Fibroblast of skin of right quadriceps (primary cell): ENCODE measurements at places on chromosomes 1 and 21.

GRCh38 chr21:41779659-41780058 lies 12.8 kb upstream of the RIPK4 start:
- no peak for DNase-seq

DNA sequence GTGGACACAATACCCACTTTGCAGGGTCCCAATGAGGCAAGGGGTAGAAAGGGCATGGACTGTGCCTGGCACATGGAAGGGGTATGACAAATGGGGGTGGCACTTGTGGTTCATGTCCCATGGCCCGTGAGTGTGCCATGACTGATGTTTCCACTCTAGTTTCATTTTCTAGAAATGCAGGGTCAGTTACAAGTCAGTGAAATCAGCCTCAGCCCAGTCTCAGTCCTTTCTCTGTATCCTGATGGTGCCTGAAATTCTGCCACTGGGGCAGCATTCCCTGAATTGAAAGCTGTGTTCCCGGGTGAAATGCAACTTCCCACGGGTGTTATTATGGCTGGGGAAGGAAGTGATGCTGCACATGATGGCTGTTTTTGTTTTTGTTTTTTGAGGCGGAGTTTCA lies 110.8 kb upstream of the ZBTB40 start:
- DNase-seq = no peak

DNA sequence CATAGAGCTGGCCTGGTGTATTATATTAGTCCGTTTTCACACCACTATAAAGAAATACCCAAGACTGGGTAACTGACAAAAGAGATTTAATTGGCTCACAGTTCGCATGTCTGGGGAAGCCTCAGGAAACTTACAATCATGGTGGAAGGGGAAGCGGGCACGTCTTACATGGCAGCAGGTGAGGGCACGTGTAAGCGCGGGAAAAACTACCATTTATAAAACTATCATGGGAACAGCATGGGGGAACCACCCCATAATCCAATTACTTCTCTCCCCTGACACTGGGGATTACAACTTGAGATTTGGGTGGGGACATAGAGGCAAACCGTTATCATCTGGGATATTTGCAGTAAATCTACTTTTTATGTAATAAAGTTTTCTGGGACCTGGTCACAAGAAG lies 6.8 kb downstream of the IER5 start:
- no peak for DNase-seq

DNA sequence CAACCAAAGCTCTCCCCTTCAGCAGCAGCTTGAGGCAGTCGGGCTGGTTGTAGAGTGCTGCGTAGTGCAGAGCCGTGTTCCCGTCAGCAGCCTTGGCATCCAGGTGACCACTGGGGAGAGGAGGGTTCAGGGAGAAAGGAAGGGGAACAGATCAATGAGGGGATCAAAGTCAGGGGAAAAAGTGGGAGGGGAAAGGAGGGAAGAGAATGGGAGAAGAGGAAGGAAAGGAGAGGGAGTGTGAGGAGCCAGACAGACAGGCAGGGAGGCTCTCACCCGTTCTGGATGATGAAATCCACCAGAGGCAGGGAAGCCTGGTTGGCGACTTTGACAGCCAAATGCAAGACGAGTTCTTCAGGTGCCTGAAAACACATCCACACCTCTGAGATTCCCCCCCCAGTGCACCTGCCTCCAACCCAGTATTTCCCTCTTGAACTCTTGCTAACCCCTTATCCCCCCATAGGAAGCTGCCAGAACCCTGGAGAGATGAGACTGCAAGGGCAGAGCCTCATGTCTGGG lies 9.8 kb upstream of the TCEA3 start:
- no peak for DNase-seq

GRCh38 chr1:205630241-205630640 lies 1.6 kb downstream of the ELK4 start:
- DNase-seq = peak; percentile 18

DNA sequence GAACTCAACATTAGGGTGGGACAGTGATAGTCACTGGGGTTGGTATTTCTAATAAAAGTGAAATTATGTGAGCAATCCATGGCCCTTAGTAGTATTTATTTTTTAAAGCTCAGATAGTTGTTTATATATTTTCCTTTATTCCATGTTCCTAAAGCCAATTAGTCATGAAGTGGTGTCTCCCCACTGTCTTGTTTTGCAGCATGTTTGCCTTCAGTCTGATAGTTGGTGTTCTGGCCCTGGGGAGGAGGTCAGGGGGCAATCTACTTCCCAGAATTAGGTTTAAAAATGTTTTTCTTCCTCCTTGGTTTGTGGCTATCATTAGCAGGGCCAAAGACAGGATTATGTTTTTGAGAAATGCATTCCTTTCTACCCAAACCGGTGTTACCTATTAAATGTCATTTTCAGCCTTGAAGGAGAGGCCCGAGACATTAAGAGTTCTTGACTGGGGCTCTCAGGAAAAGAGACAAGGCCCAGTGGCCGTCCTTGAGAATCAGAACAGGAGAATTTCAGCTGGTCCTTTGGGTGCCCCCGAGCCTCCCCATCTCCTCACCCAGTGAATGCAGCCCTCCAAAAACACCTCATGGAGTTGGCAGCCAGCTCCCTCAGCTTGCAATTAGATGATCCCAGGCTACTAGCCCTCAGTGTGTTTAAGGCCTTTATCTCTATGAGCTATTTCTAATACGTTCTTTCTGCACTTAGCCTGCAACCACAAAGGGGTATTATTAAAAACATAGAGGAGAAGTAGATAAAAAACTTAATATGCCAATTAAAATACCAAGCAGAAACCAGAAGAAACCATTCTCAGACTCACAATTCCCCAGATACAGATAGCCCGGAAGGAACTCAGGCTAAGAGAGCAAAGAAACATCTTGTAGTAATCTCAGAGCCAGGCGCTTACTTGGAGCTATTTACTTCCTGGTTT lies 71.3 kb upstream of the NGF start:
- DNase-seq = peak; percentile 53

DNA sequence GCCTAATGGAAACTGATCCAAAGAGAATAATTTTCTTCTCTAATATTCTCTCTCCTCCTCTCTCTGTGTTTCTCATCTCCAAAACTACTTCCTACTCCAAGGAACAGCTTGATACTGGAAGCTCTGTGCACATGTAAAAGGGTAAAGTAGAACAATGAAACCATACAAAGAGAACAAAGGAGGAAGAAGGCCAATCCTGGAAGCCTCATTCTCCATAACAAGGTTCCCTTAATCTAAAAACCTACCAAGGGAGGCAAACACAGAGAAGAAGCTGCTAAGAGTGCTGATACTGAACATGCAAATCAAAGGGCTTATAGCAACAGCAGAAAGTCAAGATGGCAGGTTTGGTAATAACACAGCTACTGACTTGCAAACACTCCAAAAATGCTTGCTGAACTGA lies 44.4 kb downstream of the SIPA1L2 start:
- DNase-seq = no peak

DNA sequence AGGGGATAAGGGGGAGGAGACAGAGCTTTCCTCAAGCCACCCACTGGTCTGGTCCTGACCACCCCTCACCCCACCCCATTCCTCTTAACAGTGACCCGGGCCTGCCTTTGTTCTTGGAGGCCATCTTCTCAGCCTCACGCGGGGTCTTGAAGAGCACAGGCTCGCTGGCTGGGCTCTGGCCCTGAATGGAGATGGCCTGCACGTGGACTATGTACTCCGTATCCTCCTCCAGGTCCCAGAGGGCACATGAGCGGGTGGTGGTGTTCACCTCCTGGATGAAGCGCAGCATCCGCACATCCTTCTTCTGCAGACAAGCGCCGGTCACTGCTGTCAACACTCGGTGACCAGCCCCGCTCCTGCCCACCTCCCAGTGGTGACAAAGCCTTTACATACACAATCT lies 2.6 kb downstream of the FNDC5 start:
- DNase-seq = no peak

DNA sequence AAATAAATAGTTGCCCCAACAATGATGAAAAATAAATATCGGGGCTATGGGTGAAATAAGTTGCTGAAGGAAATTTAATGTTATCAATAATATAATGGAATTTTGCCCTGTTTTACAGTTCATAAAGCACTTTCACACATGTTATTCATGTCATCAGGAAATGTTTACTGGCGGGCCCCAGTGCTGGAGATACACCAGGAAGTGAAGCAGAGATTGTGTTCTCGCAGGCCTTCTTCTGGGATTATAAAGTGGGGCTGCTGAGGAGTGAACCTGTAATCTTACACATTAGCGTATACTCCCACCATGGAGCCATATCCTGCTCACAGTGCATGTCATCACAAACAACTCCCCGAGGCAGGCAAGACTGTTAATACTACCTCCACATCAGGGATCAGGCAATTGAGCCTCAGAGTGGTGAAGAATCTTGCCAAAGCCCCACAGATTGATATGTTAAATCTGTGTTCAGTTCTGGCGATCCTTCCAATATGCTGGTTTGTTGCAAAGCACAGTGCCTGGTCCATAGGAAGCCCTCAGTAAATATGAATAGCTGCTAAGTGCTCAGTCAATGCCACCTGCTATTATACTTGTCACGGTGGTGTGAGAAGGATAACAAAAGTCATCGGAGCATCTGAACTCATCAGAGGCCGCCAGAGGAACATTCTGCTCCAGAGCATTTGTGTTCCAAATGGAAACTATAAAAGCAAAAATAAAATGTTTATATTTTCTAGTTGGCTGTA lies 104.4 kb upstream of the UBE2U start:
- DNase-seq = no peak

DNA sequence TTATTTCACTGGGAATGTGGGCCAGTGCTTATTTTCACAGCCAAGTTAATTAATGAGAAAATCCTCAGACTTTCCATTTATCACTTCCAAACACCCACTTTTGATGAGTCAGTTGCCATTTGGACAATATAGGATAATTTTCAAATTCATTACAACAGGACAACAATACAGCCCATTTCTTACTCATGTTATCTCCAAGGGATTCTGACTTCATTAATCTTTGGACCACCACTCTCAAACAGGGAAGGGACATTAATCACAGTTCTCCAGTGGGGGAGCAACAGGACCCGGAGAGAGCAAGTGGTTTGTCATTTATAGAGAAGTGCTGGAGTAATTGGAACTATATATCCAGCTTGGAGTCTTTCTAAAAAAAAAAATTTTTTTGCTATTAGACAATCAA lies 38.7 kb downstream of the JUN start:
- DNase-seq = no peak

- peak; percentile 65 for DNase-seq
Measured at GRCh38 chr1:229158341-229158921, 112.5 kb upstream of the RAB4A start.

GRCh38 chr1:24705260-24706073 lies 39.8 kb upstream of the CLIC4 start:
- peak; percentile 82 for DNase-seq

DNA sequence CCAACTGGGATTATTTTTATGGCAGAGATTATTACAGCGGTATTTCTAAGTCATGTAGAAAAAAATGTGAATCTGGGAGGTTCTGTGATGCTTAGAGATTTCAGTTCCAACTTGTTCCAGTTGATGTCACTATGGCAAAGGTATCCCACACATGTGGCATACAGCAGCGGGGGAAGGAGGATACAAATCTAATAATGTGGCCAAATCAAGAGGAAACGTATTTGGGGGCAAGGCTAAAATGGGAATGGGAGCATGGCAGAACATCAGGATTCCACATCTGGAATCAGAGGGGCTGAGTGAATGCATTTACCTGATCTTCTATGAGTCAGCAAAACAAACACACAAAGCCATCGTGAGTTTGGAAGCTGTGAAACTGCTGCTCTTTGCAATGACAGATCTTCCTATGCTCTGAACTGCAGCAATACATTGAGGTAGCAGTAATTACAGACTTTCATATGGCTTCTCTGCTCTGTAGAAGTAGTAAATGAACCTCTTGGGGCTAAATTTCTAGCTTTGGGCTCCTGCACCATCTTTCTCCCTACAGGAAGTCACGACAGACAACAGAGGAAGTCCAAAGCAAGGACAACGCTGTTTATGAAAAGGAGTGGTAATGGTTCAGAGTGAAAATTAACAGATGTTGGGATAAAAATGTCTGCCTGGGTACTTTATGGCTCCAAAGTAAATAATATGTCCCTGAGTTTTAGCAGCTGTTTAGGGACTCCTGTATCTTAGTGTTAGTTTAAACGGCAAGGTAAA lies 55.5 kb downstream of the GABPA start:
- DNase-seq = peak; percentile 47

- no peak for DNase-seq
Measured at GRCh38 chr1:183461350-183461749, 10.9 kb upstream of the SMG7 start.

- peak; percentile 46 for DNase-seq
Measured at GRCh38 chr1:8374812-8375211, 56.9 kb downstream of the SLC45A1 start.

DNA sequence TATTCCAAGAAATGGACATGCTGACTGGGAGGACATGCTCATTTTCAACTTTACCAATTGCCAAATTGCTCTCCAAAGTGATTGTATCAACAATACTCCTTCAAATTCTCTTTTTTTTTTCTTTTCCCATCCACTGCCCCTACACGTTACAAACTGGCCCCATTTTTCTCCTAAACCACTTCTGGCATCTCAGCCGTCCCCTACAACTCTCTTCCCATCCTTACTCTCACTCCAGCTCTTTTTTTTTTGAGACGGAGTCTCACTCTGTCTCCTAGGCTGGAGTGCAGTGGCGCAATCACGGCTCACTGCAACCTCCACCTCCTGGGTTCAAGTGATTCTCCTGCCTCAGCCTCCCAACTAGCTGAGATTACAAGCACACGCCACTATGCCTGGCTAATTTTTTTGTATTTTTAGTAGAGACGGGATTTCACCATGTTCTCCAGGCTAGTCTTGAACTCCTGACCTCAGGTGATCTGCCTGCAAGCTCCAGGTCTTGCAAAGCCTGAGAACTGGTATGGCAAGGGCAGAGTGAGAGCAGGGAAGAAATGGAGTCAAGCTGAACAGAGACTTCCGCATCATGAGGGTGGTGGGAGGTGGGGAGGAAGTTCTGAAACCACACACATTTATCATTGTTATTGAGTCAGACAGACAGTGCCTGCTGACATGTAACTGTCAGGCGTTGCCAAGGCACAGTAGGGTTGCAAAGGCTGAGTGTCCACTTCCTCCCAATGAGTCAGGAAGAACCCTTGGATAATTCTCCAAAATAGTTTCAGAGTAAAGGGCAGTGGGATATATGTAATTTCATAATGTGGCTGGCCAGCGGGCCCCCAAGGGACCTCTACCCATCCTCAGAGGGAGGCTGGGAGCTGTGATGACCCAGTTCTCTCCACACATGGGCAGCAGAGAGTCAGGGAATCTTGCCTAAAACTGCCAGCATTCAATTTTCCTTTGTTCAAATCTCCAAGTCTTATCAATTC lies 17.4 kb downstream of the CELA3A start:
- DNase-seq = peak; percentile 94

- no peak for DNase-seq
Measured at GRCh38 chr21:45421846-45422775, 17.1 kb downstream of the COL18A1 start.

GRCh38 chr1:95113684-95114083 lies 3.5 kb upstream of the TLCD4 start:
- no peak for DNase-seq

GRCh38 chr1:145714524-145715111 lies 4.7 kb upstream of the CD160 start:
- DNase-seq = no peak

DNA sequence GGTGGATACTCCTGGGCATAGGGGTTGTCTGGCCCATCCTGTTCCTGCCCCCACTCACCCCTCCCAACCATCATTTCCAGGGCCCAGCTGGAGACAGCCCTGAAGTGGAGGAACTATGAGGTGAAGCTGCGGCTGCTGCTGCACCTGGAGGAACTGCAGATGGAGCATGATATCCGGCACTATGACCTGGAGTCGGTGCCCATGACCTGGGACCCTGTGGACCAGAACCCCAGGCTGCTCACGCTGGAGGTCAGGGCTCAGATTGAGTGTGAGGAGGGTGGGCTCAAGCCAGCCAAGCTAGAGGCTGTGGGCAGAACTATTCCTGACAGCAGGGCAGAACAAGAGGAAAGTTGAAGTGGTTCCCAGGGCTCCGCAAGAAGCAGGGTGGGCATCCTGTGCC lies 14.2 kb downstream of the RHOC start:
- no peak for DNase-seq
